ENCODE measurements at places on chromosomes 7 and 10.

GRCh38 chr10:47248386-47249090 lies 51.5 kb upstream of the GDF10 start:
- no peak for DNase-seq

- no peak for DNase-seq
These were observed 272.0 kb upstream of the KLF6 start for GRCh38 chr10:4057021-4057420.

- DNase-seq = no peak
These were observed 3.1 kb downstream of the ZRANB1 start for GRCh38 chr10:124944982-124945381.

GRCh38 chr7:119514326-119514725 lies 758.6 kb upstream of the KCND2 start:
- DNase-seq = no peak

DNA sequence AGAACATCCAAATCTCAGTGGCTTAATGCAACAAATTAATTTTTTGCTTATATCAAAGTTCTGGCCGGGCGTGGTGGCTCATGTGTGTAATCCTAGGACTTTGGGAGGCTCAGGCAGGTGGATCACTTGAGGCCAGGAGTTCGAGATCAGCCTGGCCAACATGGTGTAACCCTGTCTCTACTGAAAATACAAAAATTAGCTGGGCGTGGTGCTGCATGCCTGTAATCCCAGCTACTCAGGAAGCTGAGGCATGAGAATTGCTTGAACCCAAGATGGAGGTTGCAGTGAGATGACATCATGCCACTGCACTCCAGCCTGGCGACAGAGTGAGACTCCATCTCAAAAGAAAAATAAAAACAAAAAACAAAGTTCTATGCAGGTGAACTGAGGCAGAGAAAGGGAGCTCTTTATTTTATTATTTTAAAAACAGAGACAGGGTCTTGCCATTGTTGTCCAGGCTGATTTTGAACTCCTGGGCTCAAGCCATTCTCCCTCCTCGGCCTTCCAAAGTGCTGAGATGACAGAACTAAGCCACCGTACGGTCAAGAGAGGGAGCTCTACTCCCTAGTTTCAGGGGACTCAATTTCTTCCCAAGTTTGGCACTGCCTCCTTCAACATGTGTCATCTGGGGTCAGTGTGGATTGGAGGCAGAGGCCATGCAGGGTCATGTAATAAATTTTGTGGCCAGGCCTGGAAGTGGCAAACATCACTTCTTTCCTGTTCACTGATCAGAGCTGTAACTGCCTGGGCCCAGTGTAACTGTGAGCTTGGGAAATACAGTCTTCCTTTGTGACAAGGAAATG lies 2.4 kb downstream of the ADCK2 start:
- DNase-seq = peak; percentile 71
